ENCODE measurements at places on chromosomes 4 and X.
A peak's percentile ranks its signal among the peaks of the same experiment; 100 is the strongest.

- no peak for DNase-seq
These were observed 419.6 kb downstream of the BCOR start for GRCh38 chrX:39677978-39678791.

GRCh38 chr4:168560184-168561180, 63.6 kb downstream of the PALLD start:
- DNase-seq = no peak

- DNase-seq = no peak
These were observed 6.6 kb downstream of the IBSP start for GRCh38 chr4:87805971-87806370.

DNA sequence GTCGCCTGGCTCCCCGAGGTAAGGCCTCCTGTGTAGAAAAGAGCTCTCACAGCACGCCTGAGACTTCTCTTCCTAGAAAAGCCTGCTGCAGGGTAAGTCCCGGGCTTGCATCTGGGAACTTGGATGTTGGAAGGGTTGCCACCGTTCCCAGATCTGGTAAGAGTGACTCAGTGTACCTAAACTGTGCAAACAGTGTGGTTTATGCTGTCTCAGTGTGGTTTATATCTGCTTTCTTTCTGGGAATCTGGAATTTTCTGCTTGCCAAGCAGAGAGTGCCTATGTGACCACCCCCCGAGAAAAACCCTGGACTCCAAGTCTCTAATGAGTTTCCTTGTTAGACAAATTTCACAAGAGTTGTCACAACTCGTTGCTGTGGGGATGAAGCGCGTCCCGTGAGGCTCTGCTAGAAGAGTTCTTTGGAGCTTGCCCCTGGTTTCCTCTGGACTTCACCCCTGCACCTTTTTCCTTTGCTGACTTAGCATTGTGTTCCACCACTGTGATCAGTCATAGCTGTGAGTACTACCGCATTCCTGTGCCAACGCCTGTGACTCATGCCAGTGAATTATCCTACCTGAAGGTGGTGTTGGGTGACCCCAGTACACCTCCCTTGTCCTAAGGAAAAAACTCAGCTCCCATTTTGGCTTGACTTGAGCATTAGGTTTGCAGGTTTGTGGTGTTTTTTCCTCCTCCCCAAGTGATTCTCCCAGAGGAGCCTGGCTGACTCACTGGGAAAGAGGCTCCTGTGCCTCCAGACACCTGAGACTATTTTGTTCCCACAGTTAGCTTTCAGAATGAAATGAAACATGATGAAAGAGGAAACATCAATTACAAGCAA, 14.5 kb downstream of the SLC2A9 start:
- DNase-seq = peak; percentile 55

DNA sequence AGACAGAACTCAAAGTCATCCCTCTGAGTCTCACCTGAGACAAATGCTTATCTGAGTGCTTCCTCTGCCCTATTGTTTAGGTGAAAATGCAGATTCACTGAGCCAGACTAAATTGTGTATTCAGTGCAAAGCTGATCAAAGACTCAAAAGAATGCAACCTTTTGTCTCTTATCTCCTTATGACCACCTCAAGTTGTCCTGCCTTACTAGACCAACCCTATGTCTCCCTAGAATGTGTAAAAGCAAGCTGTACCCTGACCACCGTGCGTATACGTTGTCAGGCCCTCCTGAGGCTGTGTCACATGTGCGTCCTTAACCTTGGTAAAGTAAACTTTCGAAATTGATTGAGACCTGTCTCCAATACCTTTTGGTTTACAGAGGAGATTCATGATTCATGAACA, 63.6 kb upstream of the SH3RF1 start:
- DNase-seq = no peak

Measured in stimulated activated effector memory CD8-positive, alpha-beta T cell treated with anti-CD3 and anti-CD28 coated beads, Interleukin-12 subunit alpha, Interleukin-12 subunit beta, amount 100 ng/mL, for 72 hours (primary cell).